ENCODE measurements at places on chromosomes 11 and 22. TPM values are rescaled to one million over a fixed set of nuclear protein-coding genes. Genes with fewer than 3 reads are reported as not detected.

The TENM4 gene
- total RNA-seq = not detected

The BIRC3 gene
- total RNA-seq = 0.68 TPM

The SLN gene
- total RNA-seq = not detected

DNA sequence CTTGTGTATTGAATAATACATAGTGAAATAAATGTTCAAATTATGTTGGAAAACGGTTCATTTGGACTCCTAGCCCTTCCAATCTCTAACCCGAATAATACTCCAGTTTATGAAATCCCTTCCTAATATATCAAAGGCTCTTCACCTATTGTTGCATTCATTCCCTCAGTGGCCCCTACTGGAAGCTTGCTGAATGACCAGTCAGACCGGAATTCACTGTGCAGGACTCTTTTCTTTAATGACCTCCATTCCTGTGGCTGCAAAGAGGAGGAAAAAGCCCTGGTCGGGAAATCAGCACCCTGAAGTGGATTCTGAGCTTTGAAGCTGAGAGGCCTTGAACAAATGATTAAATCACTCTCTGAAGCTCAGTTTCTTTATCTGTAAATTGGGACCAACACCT, 19.1 kb upstream of the RCN1 start:
- H3K27me3 ChIP-seq = peaks cover 30% of the 10 kb centered on the region
- no peaks in the 10 kb centered on the region for H3K4me1 ChIP-seq
- no peaks in the 10 kb centered on the region for H3K36me3 ChIP-seq
- no peak for DNase-seq
- H3K27ac ChIP-seq = no peak overlapping the region

DNA sequence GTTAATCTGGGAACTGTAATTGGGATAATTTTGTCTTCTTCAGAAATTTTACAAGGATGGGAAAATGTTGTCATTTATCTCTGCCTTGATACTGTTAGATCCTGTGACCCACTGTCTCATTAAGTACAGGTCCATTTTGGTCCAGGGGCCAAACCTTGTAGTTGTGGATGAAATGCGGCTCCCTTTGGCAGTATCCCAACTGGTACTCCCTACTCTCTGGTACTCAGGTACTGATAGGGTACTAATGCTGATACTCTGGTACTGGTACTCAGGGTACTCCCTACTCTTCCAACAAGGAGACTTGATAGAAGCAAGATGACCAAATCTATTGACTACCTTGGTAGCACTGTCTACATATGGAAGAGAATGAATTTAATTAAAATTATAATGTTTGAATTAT, 97.9 kb downstream of the GRAMD1B start:
- H3K27me3 ChIP-seq = no peaks in the 10 kb centered on the region
- H3K4me3 ChIP-seq = no peak overlapping the region
- peaks cover 8% of the 10 kb centered on the region for H3K4me1 ChIP-seq
- H3K36me3 ChIP-seq = no peaks in the 10 kb centered on the region
- DNase-seq = no peak

- H3K4me1 ChIP-seq = peaks cover 39% of the 10 kb centered on the region
- DNase-seq = no peak
- H3K4me3 ChIP-seq = no peak overlapping the region
- no peaks in the 10 kb centered on the region for H3K27me3 ChIP-seq
- peak overlapping the region; percentile 45 for H3K27ac ChIP-seq
Measured at GRCh38 chr22:33851240-33851639, 69.0 kb downstream of the LARGE1 start.

Data from SJSA1 (cell line).